ENCODE measurements at places on chromosomes 5 and 9.

DNA sequence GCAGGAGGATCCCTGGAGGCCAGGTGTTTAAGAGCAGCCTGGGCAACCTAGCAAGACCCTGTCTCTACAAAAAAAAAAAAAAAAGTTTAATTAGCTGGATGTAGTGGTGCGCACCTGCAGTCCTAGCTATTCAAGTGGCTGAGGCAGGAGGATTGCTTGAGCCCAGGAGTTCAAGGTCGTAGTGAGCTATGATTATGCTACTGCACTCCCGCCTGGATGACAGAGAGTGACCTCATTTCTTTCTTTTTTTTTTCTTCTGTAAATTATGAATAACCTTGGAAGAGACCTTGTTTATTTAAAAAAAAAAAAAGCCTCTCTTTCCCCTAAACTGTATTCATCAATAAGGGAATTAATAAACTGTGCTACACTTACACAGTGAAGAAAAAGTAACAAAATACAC, 43.6 kb upstream of the SLC30A5 start:
- no peak for DNase-seq

- DNase-seq, result no peak
Measured at GRCh38 chr9:71929791-71930440, 18.5 kb downstream of the C9orf85 start.

DNA sequence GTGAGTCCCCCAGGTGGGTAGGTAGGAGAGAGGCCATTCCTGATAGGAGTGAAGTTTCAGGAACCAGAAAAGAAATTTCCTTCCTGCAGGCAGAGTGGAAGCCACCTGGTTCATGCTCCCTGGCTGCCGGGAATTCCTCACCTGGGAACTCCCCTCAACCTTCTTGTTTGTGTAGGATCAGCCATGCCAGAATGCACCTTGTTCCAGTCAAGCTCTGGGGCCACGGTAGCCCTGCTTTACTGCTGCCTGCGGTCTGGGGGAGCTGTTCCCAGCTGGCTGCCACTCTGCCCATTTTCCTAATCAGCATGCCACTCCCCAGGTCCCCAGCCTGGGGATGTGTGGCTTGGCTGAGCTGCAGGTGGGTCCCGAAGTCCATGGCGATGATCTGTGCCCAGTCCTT, 18.7 kb upstream of the B4GALT1 start:
- no peak for DNase-seq

DNA sequence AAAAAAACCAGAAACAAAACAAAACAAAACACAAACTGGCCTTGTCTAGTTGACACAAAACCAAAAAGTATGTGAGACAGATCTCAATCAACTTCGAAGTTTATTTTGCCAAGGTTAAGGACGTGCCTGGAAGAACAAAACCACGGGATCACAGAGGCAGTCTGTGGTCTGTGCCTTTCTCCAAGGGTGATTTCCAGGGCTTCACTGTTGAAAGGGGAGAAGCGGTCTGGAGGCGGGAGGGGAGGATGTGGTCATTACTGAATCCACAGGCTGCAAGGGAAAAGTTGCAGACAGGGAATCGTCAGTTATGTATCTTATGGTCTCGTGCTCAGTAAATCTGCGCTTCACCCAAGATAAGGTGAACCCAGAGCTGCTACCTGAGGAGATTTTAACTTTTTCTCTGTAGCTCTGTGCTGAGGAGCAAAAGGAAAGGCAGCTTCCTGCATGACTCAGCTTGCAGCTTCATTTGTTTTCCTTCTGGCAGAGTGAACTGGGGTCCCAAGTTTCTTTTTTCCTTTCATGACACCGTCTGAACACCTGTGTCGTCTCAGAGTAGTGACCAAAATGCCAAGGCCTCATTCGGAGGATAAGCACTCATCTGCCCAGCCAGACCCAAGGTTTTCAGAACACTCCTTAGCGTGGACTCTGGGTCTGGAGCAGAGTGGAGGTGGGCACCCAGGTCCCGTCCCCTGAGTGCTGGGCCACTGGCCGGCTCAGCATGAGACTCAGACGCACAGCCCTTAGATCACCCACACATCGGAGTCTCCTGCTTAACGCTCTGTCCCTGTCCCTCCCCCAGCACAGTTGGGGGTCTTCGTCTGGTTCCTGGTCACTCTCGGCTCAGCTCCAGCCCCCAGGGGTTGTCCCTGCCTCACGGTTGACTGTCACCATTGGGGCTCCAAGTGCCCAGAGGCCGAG, 25.9 kb downstream of the ROPN1L start:
- no peak for DNase-seq

GRCh38 chr9:26789959-26790358, 102.6 kb downstream of the CAAP1 start:
- DNase-seq, result no peak

Data from NCI-H446 treated with DMSO at 0.1 percent for 48 hours (cell line).